ENCODE measurements at places on chromosomes 5 and 9.
A peak's percentile ranks its signal among the peaks of the same experiment; 100 is the strongest.

- no peak for DNase-seq
Measured at GRCh38 chr5:155053501-155053900, 39.9 kb downstream of the KIF4B start.

- DNase-seq = no peak
Measured at GRCh38 chr9:89595646-89596045, 9.2 kb upstream of the GADD45G start.

- DNase-seq = no peak
Measured at GRCh38 chr5:125229556-125229955, 483.1 kb upstream of the ZNF608 start.

GRCh38 chr5:179270581-179271427 lies 74.5 kb downstream of the ADAMTS2 start:
- DNase-seq = no peak

DNA sequence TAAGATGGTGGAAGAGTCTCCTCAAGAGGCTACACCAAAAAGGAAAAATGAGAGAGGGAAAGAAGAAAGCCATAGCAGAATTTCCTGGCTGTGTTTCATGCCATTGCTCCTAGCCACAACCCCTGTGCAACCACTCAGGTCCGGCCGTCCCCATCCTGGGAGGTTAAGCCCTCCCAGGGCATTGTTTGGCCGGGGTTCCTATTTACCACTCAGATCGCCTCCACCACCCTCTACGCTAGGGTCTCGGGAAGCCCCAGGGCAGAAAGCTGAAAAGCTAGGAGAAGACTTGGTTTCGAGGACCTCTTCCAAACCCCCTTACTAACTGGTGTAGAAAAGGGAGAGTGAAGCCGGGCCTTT lies 715 bp downstream of the RC3H2 start:
- DNase-seq = peak; percentile 6

DNA sequence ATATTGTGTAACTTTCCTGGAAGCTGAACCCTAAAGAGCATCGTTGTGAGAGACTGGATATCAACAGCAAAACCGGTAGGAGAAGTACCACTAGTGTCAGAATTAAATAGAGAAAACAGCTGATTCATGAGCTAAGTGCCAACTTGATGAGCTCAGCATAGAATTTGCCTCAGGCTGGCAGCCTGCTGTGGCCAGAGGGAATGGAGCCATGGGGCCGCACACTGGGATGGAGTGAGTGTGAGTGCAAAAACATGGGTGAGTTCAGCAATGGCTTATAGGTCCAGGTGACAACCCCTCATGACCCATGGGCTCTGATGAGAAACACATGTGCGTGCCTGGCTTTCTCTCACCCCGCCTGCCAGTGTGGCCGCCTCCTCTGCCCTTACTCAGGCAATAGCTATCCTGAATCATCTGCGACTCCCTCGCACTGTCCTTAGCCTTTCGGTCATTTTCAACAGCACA lies 25.4 kb downstream of the ADAMTS16 start:
- DNase-seq = no peak

- DNase-seq = no peak
Measured at GRCh38 chr5:58544926-58545325, 37.9 kb upstream of the RAB3C start.

DNA sequence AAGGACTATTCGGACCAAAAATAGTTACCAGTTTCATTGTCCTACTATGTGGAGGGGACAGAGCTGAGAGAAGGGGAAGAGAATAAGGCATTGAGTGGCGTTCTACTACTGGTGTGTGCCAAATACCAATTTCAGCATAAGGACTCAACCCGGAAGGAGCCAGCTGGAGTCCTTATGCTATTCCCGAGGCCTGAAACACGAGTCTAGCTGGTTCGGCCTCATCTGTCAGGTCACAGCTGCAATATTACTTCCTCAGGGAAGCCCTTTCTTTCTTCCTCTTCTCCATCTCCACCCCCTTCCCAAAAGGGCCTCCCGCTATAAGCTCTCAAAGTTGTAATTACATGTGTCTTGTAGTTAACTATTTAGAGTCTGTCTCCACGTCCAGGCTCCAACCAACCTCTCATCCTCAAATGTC lies 20.5 kb upstream of the FER start:
- no peak for DNase-seq

DNA sequence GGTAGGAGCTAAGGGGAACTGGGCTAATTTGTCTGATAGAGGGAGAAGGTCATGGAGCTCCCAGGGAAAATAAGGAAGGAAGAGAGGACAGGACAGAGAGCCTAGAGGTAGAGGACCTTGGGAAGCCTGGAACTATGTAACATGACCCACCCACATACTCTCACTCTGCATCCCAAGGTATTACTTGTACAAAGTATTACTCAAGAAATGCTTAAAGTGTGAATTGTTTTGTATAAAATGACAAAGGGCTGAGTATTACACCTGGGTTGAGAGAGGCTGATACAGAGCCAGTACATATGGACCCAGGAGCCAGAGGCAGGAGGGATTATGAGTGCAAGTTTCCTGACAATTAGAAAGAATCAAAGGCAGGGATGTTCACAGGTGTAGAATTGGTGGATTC lies 80.5 kb upstream of the ANKRD55 start:
- DNase-seq = no peak

DNA sequence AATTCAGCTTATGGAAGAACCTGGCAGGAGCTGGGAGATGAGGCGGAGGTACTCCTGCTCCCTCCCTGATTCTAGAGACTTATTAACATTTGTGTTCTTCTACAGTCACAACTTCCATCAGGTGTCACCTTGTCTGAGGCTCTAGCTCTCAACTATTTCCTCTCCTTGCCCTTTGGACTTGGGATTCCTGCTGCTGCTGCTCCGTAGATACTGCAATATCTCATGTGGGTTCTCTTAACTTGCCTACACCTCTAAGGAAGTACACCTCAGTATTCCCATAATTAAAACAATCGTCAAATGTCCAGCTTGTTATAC lies 21.2 kb downstream of the ANXA1 start:
- no peak for DNase-seq

DNA sequence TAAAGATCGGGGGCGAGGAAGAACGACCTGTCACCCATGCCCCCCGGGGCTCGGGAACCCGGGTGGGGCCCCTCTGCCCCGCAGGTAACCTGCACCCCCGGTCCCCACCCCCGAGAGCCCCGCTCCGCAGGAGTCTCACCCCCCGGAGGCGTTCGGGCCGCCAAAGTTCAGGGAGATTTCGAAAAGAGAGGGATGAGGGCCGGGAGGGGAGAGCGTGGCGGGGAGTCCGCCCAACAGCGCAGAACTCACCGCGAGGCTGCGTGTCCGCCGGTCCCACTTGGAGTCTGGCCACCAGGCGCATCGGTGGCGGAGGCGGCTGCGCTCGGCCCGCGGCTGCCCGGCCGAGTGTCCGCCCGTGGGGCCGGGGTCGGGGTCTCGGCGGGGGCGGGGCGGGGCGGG lies at the start of gene PHF19:
PHF19 (minus strand) TSS at position 347 of the 399 bp plus-strand sequence. CDS start 2,447 bp downstream, outside the sequence.
- DNase-seq = peak; percentile 35

DNA sequence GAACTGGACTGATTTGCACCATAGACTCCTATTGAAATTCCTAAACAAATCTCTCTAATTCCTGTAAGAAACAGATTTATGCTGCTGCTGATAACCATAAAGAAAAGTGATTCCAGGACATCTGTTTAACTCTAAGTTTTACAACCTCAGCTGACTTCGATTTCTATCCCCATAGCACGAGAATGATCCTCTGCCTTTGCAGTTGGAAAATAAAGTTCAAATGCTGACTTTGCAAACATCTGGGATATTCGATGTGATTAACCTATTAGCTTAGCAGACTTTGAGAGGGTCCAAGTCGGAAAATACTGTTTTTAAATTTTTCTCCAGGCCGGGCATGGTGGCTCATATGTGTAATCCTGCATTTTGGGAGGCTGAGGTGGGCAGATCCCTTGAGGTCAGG lies 247.3 kb downstream of the PSAT1 start:
- no peak for DNase-seq

DNA sequence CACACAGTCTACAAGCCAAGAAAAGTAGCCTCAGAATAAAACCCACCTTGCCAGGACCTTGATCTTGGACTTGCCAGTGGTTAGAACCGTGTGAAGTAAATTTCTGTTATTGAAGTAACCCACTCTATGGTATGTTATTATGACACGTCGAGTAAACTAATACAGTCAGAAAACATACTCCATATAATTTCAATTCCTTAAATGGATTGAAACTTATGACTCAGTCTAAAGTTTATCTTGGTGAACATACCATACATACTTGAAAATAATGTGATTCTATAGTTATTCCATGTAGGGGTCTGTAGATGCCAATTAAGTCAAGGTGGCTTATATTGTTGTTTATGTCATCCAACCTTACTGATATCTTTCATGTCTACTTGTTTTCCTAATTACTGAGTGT lies 950.7 kb downstream of the TLE4 start:
- no peak for DNase-seq

DNA sequence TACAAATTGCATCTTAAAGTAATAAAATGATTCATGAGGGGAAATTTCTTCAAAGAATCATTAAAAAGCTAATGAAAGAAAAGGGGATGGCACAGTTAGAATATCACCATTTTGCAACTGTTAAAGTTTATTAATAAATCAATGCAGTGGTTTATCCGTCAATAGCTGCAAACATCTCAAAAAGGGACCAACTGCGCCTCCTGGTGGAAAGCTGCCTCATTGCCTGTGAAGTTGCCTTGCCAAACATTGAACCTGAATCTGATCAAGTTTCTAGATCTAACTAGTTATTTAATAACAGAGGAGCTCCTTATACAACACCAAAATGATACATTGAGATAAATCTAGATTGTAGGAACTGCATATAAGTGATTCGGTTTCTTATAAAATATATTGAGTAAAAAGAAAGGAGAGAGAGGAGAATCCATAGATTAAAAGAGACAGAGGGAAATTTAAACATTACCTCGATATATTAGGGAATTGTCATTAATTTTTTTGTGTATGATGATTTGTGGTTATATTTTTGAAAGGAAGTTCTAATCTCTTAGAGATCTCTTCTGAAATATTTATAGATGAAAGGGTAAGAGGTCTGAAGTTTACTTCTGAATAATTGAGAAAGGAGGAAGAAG lies 6.9 kb upstream of the NDUFB6 start:
- peak; percentile 80 for DNase-seq

DNA sequence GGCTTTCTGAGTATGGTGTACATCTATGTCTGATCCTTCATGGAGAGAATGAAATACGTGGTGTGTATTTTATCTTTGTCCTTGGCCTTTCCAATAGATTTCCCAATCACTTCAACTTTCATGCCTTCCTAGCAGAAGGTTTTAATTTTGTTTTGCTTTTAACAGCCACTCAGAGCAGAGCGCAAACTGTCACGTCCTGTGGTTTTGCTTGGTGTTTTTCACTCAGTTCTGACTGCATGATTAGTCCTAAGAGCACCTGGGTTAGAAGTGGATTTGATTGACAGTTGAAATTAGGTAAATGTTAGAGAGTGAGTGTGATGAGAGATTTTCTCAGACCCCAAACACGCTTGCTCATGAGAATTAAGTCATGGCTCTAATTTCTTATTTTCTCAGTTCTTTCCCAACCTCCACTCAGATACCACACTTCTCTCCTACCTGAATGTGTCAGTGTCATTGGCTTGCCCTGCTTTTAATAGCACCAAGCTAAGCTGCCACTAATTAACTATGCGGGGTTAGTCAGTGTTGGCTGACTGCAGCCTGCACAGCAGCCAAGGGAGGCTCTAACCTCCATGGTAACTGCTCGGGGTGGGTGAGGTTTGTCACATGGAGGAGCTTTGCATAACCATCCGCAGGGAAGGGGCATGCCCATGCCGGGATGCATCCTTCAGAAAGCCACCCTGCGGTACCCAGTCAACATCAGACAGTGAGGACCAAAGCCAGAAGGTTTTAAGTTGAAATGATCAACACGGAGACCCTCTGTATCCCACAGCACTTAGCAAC lies 173.4 kb downstream of the NR3C1 start:
- no peak for DNase-seq

DNA sequence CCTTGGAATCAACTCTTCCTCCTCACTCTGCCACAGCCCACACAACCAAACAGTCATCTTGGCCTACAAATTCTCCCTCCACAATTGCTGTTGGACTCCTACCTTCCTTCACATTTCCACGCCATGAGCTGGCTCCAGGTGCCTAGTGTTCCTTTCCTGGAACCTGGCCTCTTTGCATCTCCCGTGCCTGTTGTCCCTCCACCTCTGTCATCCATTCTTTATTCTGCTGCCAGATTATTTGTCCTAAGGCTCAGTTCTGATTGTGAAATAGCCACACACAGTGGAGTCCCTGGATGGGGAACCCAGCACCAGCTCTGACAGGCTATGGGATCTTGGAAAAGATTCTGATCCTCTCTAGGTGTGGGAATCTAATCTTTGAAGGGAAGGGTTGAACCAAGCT lies 109.1 kb upstream of the ANKH start:
- DNase-seq = no peak

GRCh38 chr5:162496100-162496808 lies 428.7 kb downstream of the GABRG2 start:
- no peak for DNase-seq

DNA sequence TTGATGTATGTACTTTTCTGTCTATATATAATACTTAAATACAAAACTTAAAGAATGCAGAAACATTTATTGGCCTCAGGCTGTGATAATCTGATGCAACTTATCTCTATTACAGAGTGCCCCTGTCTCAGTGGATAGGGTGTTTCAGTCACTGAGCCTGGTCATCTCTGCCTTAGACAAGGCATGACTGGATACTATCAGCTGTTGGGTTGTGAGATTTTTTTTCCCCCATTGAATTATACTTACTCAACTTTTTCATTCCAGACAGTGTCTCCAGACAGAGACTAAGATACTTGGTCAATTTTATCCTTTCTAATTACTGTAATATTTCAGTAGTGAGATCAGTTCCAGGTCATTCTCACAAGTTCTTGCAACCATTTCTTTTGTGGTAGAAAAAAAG lies 26.7 kb downstream of the XRCC4 start:
- DNase-seq = no peak

GRCh38 chr9:82275258-82275927 lies 286.8 kb downstream of the SPATA31D1 start:
- DNase-seq = no peak

DNA sequence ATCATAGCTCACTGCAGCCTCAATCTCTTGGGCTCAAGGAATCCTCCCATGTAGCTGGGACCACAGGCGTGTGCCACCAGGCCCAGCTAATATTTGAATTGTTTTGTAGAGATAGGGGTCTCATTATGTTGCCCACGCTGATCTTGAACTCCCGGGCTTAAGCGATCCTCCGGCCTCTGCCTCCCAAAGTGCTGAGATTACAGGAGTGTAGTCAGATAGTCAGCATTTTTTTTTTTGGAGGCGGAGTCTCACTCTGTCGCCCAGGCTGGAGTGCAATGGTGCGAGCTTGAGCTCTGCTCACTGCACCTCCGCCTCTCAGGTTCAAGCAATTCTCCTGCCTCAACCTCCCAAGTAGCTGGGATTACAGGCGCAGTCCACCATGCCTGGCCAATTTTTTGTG lies 1.6 kb upstream of the SAR1B start:
- DNase-seq = no peak

- DNase-seq = no peak
Measured at GRCh38 chr9:129183495-129184218, 5.6 kb upstream of the IER5L start.

- no peak for DNase-seq
Measured at GRCh38 chr5:31767335-31768031, 128.6 kb downstream of the PDZD2 start.

DNA sequence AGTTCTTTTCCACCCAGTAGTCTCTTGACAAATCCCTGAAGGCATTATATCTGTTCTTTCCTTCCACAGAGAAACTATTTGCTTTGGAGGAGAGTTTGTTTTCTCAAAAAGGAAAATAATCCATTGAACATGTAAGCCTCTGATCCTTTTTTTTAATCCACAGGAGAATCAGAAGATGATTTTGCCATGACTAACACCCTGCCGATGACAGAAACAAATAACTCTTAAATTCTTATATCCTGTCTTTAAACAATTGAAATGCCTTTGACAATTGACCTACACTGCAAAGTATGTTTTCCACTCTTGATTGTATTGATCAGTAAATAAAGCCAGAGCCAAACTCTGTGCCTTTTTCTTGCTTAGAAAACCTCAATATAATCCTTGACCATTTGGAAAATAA lies 666.4 kb upstream of the CTNND2 start:
- DNase-seq = no peak

Data from activated T-cell treated with anti-CD3 and anti-CD28 coated beads for 1 hour (primary cell).